Fibroblast of gingiva (primary cell): ENCODE measurements at places on chromosomes 2 and 18.

DNA sequence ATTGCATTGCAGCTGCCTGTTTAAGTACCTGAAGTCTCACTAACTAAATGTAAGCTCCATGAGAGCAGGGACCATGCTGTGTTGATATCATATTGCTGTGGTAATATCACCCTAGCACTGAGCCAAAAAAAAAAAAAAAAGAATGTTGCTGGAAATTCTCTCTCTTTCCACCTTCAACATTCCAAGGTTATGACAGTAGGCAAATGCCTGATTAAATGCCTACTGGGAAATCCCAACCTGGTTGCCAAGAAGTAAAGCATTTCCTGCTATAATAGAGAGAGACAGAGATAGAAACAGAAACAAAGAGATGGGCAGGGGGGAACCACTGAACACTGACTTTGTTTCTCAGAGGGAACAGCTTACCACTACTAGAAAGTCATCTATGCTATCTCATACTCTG, 1604.2 kb downstream of the LRP1B start:
- DNase-seq = no peak

DNA sequence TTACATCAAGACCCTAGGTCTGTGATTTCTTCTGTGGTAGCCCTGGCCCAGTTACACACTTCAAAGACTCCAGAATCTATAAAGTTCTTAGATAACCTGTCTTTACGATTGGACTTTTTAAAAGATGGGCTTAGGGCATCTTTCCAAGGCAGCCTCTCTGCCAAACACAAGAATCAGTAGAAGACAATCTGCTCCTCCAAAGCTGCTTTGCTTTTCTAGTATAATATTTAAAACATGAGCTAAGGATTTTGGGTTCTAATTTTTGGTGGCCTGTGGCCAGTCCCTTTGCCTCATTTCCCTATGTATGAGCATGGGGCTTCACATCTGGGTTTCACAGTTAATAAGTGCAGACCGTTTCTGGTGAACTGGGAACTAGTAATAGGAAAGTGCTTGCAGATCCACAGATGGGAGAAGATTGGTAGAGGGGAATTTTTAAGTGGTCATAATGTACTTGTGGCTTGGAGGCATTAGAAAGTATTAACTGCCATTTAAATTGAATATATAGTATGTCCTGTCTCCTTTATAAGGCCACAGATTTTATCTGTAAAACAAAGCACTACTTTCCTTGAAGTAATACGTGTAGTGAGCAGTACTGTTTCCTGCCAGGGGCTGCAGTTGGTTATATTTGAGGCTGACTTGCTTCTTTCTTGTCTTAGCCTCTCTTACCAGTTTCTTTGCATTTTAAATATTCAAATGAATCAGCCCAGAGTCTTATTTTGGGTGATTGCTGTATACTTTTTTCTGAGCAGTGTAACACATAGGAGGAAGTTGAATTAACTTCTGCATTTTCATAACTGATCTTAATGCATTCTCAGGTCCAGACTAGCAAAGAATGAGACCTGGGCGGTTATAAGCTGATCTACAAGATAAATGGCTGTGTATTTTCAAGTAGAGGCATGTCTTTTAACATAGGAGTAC, 1.5 kb downstream of the ARPC2 start:
- no peak for DNase-seq

DNA sequence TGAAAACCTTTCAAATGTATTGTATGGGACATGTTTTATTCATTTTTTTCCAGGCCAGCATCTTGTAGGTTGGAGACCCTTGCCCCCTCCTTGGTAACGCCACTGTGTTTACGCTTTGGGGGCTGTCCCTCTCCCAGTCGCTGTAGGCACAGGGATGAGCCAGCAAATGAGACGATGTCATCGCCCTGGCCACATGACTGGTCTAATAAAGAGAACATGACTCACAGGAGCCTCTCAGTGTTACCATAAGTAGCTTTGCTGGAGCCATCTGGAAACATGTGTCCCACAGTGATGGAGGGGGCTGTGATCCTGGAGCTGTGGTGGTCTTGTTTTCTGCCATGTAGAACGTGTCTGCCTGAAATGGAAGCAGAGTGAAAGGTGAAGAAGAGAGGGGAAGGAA, 78.9 kb downstream of the CD8B2 start:
- no peak for DNase-seq

DNA sequence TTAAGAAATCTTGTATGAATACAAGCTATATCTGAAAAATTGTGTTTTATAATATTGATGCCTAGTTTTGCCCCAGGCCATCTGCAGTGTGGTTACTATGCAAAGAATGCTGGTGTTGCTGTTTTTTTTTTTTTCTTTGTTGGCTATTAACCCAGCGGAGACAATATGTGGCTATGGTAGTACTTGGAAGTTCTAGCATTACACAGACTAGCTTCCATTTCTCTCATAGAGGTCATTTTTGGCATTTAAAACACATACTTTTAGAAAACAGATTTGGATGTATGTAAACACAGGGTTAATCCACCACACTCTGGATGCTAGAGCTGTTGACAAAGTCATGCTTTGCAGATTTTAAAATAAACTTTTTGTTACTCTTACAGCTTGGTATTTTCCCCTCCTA, 209.8 kb downstream of the NEDD4L start:
- DNase-seq = peak; percentile 82

GRCh38 chr2:16625201-16625729, 40.4 kb downstream of the CYRIA start:
- DNase-seq = no peak

DNA sequence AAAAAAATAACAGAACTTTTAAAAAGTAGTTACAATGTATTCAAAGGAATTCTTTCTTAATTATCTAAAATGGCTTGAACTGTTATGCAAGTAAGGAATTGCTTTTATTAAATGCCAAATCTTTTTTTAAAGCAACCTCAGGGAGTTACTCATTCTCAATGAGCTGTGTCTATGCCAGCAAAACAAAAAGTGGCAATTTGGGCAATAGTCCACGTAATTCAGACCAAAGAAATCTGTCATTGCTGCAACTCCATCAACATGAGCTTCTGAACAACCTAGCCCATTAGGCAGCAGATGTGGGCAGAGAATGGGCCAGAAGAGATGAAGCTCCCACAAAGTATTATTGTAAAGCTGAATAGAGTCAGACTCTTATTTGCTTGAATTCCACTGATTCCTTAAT, 118.4 kb downstream of the ALK start:
- DNase-seq = no peak

- no peak for DNase-seq
Measured at GRCh38 chr2:151326554-151326953, 30.8 kb upstream of the TNFAIP6 start.

GRCh38 chr2:196617430-196617829, 22.1 kb upstream of the CCDC150 start:
- no peak for DNase-seq
